ENCODE measurements at places on chromosomes 16 and 17.

DNA sequence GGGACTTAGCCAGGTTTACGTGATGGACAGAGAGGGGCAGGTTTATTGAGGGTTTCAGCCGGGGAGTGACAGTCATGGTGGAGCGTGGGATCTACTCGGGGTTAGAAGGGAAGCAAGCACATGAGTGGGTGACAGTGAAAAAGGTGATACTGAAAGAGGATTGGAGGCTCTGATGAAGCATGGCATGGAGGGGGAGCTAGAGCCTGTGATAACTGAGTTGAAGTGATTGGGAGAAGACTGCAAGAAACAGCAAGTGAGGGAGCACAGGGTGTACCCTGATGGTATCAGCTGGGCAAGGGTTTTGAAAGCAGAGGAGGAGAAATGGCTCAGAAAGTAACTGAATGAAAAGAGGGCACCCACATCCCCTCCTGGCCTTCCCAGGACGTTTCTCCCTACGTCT lies 6.7 kb upstream of the KSR1 start:
- DNase-seq, result no peak

DNA sequence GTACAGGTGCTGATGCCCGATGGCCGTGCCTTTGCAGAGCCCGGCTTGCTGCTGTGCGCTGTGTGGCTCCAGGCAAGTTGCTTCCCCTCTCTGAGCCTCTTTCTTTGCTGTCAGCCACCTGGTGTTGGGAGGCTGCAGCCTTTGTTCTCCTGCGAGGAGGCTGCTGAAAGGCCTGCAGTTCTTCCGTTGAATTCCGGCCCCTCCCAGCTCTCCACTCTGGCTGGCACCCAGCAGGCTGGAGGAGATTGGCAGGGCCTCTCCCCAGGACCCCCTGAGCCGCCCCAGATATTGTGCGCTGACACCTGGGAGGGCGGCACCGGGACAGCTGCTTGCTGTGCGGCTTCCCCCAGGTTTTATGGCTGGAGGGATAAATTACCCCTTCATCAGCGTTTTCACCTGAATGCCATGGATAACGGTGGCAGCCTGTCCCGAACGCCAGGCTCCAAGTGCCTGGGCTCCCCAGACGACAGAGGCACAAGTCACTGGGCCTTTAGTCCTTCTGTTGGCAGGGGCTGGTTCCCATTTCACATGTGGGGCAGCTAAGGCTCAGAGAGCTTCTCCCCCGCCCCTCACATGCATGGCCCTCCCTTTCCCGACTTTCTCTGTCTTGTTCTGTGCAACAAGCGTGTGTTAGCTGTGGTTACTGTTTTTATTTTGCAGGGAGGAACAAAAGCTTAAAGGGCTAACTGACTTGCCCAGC lies 35.1 kb upstream of the GSE1 start:
- no peak for DNase-seq

DNA sequence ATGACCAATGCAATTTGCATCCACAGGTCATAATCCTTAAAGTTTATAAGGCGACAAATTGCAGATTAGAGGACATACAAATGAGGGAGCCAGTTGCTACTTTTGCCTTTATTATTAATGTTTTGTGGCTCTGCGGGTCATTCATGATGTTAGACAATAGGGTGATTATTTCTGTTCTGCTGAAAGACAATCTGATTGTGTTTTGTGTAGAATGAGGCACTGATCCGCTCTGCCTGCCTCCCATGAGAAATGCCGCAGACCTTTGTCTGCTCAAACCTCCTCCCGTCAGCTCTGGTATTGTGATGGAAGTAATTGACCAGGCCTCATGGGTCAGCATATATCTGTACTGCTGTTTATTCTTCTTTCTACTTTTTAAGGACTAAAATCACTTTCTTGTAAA lies 224.9 kb downstream of the PRKCA start:
- DNase-seq, result no peak

DNA sequence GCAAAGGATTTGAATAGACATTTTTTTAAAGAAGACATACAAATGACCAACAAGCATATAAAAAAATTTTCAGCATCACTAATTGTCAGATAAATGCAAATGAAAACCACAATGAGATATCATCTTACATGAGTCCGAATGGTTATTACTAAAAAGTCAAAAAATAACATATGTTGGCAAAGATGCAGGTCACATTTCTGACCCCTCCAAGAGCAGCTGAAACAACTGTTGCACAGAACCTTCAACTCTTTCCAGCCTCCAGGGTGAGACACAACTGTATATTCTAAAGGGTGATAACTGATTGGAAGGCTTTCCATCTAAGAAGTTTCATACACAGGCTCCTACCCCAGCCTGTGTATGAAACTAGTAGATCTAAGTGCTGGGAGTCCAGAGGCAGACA lies 51.9 kb downstream of the SLFN5 start:
- no peak for DNase-seq

DNA sequence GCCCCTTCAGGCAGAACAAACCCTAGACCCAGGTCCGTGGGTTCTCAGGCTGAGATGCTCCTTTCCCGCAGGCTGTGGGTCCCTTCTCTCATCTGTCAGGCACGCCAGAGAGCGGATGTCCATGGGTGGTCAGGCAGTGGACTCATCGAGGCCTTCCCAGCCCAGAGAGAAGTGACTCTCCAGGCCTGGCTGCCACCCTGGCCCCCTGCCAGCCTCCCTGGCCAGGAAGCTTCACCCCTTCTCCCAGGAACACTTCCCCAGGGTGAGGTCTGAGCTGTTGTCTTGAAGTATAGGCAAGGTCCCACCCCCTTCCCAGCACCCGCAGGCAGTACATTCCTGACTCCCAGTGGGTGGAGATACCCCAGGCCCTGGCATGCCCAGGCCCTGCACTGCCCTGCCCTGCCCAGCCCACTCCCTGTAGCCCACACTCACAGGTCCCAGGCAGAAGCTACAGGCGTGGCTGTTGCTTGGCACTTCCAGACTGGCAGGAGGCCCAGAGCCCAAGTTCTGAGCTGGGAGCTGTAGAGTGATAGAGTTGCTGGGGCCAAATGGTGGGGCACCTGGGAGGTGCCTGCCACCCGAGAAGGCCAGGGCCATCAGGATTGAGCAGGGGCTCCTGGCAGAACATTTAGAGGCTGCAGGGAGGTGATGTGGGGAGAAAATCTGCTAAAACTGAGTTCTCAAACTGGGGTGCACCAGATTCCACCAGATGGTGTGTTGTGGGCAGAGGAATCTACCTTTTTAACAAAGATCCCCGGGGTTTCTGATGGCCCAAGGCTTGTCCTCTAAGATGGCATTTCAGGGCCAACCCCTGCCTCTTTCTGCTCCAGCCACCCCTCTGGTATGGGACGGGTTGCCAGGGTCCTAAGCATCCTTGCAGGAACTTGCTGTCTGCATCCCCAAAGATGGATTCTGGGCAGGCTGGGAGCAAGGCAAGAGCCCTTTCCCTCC lies 6.7 kb downstream of the ITGA3 start:
- no peak for DNase-seq

- no peak for DNase-seq
Measured at GRCh38 chr17:75831032-75831571, 13.1 kb downstream of the UNC13D start.

GRCh38 chr16:78500659-78501270 lies 401.3 kb downstream of the WWOX start:
- no peak for DNase-seq

- DNase-seq, result no peak
Measured at GRCh38 chr16:63289834-63290460, 1253.7 kb upstream of the CDH8 start.

DNA sequence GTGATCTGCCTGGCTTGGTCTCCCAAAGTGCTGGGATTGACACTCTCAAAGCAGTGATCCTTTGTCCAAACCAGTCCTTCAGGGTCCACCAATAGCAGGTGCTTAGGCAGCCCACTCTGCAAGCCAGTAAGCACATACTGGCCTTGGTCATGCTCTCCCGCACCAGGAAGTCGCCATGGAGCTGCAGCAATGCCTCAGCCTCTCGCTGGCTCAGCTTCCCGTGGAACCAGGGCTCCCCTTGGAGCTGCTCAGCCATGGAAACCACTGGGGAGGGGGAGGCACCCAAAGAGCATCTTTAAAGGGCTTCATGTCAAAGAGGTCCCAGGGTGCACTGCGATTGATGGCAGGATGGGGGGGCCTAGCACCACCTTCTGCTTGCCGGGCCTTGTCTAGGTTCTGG lies 9.6 kb upstream of the UBTF start:
- no peak for DNase-seq

DNA sequence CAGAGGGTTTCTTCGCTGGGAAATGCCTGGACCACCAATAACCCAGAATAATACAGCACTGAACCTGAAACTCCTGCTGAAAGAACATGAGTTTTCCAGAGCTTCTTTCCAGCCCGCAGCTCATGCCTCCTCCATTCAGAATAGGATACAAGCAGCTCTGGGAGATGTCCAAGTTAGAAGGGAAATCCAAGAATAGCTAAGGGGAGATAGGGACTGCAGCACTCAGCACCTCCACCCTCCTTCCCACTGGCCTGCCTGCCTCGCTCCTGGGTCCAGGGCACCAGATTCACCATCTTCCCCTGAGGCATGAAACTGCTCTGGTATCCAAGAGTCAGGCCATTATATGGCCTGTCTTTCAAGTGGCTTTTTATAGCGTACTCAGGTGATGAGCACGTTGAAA lies 4.1 kb downstream of the KRT31 start:
- no peak for DNase-seq

DNA sequence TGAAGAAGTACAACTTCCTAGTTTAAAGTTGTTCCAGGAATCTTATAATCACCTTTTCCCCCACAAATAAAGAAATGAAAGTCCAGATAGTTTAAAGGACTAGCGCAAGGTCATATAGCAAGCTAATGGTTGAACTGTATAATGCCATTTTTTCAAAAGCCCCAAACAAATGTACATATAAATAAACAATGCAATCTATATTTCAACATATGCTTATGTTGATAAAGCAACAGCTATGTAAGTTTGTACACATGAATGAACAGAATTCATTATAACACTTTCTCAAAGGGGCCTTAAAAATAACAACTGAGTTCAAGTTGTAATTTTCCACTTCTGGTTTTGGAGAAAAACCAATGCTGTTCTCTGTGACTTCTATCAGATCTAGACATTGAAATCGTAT lies 1628.6 kb downstream of the CDH8 start:
- DNase-seq, result no peak

- DNase-seq, result no peak
Measured at GRCh38 chr17:49333804-49334203, 28.2 kb downstream of the ZNF652 start.

- DNase-seq, result no peak
Measured at GRCh38 chr16:28846933-28847273, 755 bp upstream of the TUFM start.

GRCh38 chr17:27531469-27531961 lies 75.3 kb downstream of the KSR1 start:
- no peak for DNase-seq

DNA sequence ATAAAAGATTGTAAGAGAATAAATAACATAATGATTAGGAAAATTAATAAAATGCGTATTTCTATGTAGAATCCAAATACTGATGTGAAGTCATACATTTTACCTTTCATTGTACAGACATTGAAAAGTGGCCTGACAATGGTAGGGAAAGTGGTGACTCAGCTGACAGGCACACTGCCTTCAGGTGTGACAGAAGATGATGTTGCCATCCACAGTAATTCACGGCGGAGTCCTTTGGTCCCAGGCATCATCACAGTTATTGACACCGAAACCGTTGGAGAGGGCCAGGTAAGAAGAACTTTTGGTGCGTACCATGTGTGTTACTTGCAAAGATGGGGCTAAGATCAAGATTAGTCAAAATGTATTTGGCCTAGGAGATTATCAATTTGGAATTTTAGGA lies 232.8 kb downstream of the BCAS3 start:
- no peak for DNase-seq

DNA sequence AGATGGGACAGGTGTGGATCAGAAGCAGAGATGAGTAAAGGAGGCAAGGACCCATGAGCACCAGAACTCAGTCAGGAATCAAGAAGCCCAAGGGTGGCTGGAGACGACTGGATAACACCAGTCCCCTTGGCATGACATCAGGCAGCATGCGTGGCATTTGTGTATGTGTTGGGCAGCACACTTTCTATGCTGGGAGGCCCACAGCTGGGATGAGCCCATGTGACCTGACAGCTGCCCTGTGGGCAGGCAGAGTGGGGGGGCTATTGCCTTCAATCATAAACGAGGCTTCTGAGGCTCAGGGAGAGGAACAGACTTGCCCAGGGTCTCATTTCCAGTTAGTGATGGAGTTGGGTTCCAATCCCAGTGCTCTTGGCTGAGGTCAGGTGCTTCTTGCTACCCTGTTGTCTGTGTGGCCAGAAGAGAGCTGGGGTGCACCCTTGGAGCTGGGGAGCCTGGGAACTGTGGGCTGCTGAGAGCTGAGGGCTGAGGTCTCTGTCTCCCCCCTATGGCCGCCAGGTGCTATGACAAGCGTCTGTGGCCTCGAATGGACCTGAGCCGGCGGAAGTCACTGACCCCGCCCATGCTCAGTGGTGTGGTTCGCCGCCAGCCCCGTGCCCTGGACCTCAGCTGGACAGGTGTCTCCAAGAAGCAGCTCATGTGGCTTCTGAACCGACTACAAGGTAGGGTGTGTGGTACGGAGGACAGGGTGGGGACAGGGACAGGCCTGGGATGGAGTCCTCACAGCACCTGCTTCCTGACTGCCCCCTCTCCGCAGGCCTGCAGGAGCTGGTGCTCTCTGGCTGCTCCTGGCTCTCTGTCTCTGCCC lies 7.1 kb upstream of the ORAI3 start:
- no peak for DNase-seq

- DNase-seq, result no peak
Measured at GRCh38 chr17:69592692-69593350, 178.3 kb downstream of the MAP2K6 start.

GRCh38 chr17:59892251-59892923 lies 356 bp downstream of the TUBD1 start:
- no peak for DNase-seq

DNA sequence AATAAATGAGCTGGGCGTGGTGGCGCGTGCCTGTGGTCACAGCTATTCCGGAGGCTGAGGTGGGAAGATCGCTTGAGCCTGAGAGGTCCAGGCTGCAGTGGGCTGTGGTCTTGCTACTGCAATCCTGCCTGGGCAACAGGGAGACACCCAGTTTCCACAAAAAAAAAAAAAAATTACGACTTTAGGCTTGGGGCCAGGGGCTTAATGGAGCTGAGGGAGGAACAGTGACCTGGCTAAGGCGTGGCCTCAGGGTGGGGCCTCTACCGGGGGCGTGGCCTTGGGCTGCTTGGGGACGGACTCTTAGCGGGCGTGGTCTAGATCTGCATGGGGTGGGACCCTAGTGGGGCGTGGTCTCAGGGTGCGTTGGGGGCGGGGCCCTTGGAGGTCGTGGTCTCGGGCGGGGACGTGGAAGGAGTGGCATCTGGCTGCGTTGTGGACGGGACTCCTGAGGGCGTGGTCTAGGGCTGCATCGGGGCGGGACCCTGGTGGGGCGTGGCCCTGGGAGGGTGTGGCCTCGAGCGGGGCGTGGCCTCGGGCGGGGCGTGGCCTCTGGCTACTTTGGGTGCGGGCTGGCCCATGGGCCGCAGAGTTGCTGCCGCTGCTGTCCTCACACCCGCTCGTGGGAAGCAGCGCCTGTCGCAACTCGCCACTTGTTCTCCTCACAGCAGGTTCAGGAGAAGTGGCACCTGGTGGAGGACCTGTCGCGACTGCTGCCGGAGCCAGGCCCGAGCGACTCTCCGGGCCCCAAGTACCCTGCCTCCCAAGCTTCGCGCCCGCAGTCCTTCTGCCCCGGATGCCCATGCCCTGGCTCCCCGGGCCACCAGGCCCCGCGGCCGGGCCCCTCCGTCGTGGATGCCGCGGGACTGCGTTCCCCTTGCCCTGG lies 5.8 kb upstream of the C17orf99 start:
- peak; percentile 98 for DNase-seq

GRCh38 chr16:52680993-52681392 lies 134.1 kb upstream of the TOX3 start:
- no peak for DNase-seq
